T-helper 2 cell (primary cell): ENCODE measurements at places on chromosomes 1 and 21.

GRCh38 chr1:33143698-33144097 lies 38.1 kb downstream of the TRIM62 start:
- DNase-seq: no peak

DNA sequence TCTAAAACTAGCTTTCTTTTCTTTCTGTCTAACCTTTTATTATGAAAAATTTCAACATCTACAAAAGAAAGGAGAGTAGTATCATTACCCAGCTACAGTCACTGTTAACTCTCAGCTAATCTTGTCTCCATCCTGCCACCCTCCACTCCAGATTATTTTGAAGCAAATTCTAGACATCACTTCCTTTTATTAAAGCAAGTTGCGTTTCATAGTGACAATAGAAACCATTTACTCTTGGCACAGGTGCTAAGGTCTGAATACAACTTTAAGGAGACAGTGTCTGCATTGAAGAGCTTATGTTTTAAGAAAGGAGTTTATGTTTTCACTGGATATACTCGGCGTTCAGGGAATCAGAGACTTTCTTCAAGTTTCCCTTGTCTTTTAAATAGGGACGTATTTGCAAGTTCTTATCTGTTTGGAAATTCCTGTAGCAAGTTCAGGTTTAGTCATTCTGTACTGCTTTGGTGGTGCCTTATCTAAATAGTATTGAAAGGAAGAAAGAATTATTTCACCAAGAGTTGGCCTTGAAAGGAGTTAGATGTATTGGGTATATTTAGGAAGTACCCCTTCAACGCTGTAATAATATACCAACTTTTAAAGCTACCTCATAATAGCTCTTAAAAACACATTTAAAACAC lies 42.7 kb downstream of the ITSN1 start:
- no peak for DNase-seq

- no peak for DNase-seq
Observed at GRCh38 chr1:185059950-185060571, 14.7 kb downstream of the RNF2 start.

DNA sequence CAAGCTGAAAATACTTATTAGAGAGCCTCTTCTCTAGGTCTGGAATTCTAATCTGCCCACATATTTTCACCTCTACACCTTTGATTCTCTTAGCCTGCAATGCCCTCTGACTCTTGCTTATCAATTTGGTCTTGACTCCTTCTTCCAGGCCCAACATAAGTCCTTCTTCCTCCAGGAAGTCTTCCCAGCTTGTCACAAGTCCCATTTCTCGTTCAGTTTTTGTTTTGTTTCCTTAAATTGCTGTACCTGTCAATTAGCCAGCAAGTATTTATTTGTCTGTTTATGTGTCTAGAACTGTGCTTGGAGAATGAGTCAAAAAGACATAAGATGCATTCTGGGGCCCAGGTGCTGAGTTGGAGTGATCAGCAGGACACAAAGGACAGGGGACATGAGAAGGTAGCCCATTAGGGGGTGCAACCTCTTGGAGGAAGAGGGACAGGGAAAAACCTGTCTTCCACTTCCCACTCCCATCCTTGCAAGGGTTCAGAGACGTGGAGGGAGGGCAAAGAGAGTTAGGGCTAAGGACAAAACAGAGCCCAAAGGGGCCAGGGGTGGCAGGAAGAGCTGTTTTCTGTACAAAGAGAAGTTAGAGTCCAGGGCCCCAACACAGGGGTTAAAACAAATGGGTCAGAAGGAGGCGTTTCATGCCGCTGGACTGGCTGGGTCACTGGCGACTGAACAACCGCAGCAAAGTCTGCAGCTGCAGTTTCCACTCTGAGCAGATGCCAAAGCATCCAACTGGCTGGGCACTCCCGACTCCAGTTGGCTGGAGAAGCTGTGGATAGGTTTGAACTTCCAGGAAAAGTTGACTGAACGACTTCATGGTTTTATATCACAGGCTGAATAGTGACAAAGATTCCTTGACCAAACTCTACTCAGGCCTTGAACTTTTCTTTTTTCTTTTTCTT lies 10.7 kb upstream of the CNR2 start:
- DNase-seq: no peak

DNA sequence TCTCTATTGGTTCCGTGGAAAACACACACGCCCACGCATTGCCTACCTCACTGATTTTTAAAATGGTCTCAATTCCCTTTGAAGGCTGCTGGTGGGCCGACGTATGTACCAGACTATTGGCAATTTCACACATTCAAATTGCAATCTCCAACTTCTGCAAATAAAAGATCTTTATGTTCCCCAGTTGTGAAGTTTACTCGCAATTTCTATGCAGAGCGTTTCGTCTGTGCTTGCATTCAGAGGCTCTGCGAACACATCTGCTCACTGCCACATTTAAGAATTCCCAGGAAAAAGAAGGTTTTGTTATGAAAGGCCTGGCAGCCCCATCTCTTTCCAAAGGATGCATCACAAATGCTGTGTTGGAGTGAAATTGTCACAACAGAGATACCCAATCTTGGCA lies 288.0 kb upstream of the KAZN start:
- DNase-seq: no peak

DNA sequence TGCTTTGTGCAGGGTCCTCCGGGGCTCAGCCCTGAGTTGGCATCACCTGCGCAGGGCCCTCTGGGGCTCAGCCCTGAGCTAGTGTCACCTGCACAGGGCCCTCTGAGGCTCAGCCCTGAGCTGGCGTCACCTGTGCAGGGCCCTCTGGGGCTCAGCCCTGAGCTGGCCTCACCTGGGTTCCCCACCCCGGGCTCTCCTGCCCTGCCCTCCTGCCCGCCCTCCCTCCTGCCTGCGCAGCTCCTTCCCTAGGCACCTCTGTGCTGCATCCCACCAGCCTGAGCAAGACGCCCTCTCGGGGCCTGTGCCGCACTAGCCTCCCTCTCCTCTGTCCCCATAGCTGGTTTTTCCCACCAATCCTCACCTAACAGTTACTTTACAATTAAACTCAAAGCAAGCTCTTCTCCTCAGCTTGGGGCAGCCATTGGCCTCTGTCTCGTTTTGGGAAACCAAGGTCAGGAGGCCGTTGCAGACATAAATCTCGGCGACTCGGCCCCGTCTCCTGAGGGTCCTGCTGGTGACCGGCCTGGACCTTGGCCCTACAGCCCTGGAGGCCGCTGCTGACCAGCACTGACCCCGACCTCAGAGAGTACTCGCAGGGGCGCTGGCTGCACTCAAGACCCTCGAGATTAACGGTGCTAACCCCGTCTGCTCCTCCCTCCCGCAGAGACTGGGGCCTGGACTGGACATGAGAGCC lies 22.7 kb downstream of the COL6A1 start:
- DNase-seq: no peak

GRCh38 chr1:104092698-104093097 lies 343.0 kb downstream of the AMY1C start:
- no peak for DNase-seq

- peak; percentile 89 for DNase-seq
Observed at GRCh38 chr1:89953131-89953626, 41.7 kb upstream of the ZNF326 start.

GRCh38 chr1:196152086-196152485 lies 456.2 kb downstream of the KCNT2 start:
- DNase-seq: no peak

DNA sequence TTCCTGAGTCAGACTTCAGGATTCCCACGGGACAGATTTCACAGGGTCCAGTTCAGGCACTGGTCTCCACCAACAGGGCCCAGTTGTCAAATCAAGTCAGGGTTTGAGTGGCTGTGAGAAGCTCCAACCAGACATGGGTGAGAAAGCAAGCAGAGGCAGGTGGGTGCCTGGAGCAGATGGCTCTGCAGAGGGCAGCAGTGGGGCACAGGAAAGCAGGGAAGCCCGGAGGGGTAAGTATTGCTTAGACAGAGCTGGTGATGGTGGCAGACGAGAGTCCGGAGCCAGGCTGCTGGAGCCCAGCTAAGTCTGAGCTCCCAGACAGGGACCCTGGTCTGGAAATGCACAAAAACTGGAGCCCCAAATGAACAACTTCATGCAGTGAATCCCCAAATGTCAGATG lies 40.4 kb downstream of the RIMS3 start:
- DNase-seq: no peak

DNA sequence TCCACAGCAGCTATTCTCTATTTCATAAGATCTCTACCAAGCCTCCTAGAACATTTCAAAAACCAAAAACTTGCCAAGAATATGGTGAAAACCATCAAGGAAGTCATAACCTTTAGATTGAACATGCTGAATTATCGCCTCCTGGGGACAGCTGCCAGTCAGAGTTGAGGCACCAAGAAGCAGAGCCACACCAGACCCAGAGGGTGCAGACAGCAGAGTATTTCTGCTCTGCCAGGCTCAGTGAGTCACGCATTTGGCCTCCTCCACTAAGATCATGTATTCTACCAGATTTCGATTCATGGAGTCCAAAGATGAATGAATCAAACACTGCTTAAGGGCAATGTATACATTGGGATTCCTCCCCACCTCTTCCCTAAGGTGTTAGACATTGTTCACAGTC lies 2.1 kb downstream of the F3 start:
- DNase-seq: no peak

DNA sequence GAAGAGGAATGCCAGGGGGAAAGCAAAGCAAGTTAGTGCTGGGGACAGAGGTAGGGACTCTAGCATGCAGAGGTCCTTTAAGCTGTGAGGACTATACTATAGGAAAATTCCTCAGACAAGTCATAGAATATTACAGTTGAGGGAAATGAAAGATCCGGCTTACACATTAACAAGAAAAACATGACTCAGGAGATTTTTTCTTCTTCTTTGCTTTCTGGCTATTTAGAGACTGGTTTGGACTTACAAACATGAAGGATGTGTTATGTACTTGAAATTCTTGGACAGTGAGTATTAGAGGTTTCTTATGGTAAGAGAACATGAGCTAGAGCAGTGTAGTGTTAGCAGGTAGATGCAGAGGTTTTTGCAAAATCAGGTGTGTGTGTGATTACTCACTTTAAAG lies 24.9 kb downstream of the USP25 start:
- no peak for DNase-seq

DNA sequence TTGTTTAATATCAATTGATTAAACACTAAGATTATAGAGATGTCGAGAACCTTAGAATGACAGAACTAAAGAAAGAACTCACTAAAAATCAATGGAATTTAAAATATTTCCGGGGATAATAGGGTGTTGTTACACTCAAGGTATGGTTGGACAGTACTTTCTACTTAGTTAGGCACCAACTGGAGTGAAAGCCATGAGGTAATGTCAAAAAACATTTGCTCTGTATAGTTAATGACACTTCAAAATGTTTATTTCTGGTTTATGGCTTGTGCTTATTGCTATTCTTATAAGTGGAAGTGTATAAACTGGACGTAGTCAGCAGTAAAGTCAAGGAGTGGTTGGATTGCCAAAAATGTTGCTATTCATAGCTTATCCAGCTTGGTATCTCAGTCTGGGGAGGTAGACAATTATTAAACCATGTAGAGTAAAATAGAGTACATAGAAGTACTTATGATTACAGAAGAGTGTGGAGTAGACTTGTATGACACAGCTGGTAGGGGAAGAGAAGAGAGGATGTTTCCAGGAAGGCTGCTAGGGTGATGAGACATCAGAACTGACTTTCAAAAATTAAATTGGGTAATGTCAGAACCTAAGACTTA lies 56.5 kb upstream of the BMP8A start:
- no peak for DNase-seq

GRCh38 chr21:32314806-32315205 lies 16.2 kb downstream of the MRAP start:
- DNase-seq: no peak

GRCh38 chr21:38188037-38188436 lies 68.8 kb upstream of the KCNJ15 start:
- no peak for DNase-seq

DNA sequence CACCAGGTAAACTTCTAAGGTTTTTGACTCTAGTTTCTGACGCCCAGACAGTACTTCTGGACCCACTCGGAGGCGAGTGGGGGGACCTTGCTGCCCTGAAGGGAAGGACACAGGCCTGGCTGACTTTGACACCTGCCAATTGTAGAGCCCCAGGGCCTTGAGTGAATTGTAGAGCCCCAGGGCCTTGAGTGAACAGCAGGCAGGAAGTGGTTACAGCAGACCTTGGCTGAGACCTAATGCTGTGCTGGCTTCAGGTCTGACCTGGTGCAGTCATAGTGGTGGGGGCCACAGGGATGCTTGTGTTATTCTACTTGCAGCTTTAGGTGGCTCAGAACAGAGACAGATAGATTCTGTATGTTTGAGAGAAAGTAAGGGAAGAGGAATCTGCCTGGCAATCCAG lies 344.3 kb downstream of the DUSP10 start:
- DNase-seq: no peak

DNA sequence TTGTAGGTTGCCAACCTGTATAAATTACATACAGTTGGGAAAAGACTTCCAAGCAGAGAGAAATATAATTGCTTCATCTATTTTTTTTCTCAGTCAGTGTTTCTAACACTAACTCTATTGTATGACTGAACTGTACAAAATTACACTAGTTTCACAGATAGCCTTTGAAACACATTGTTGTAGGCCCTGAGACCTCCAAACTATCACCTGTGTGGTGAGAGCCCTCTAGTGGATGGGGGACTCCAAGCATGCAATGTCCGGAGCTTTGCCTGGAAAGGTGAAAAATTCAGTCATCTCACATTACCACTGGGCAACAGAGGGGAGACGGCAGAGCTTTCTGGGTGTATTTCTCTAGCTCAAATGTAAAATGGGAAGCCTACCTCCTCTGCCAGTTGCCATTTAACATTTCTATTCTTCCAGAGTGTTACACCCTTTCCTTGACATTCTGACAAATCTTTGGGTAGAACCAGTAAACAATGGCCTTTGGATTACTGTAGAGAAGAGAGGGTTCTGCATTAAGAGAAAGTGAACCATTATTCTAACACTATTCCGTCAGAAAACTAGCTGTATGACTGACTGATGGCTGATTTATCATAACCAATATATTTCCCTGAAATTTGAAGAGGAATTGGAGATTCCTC lies 212.2 kb downstream of the LYPLAL1 start:
- DNase-seq: no peak

DNA sequence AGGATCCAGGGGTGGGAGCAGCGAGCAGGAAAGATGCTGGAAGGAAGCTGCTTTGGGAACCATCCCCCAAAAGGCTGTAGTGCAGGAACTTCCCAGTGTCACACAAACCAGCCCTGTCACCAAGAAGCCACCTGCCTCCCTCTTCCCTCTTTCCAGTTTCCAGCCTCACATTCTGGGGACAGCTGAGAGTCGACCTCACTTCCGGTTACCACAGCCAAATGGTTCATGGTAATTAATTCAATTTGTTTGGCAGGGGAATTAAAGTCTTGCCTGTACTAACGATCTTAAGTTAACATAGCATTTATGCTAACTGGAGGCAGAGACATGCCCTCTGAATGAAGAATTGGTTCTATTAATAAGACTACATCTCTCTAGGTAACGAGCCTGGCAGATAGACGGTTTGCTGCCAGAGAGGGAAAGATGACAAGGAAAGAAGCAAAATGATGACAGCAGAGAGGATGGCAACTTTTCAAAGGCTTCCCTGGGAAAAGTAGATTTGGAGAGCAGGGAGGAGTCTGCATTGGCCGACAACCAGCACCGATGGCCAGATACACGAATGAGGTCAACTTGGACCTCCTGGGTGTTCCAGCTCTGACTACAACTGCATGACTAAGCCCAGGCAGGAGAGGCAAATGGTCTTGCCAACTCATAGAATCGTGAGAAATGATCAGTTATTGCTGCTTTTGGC lies 64.1 kb downstream of the TMCO4 start:
- DNase-seq: no peak
